Epithelial cell of prostate (primary cell): ENCODE measurements at places on chromosomes 7 and 10.

DNA sequence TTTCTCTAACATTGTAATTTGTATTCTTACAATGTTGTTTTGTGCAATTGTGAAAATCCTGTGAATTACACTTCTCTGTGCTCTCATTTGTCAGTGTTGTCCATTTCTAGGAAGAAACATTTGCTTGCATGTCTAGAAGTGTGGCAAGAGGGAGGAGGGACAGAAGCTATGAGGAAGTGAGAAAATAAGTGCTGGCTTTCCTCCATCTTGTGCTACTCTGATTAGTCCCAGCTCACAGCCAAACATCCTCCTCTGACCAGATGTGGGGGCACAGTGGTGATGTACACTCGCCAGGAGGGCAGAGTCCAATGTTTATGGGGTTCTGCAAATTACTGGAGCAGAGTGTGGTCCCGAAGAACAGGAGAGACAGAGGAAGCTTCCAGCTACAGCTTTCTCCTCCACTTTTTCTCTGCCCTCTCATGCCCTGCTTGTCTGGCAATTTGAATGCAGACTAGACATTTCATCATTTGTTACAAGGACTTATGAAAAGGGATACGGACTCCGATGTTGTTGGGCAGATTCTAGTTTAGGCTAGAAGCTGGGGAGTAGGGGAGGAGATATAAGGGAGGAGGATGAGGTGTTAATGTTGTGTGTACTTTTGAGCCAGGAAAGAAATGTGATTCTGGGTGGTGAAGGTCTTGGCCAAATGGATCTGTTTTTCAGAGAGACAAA, 131.0 kb upstream of the C1GALT1 start:
- DNase-seq = no peak

DNA sequence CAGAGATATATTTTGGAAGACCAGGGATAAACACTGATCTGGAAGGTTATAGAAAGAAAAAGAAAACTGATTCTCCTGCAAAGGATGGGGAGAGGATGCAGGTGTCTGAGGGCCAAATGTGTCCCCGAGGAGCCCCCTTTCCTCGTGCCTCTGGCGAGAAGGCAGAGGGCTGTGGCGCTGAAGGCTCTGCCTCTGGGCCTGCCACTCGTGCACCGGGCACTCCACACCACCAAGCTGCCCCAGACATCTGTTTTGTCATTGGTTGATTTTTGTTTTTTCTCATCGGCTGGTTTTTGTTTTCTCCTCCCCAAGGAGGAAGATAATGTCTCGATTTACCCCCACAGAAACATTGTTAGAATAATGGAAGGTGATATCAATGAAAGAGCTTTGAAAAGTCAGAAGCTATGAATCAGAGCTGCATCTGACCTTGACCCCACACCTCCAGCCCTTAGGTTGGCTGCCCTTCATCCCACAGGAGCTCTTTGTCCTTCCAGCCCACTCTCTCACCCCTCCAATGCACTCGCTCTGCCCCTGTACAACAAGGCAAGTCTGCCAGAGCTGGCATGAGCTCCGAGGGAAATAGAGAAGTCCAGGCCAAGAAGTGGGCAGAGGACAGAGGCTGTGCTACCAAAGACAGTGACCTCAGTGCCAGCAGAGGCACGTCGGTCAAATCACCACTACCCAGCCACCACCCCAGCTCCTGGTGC, 124.8 kb downstream of the TCERG1L start:
- no peak for DNase-seq

- no peak for DNase-seq
Observed at GRCh38 chr7:13309535-13309934, 622.1 kb downstream of the ARL4A start.

- no peak for DNase-seq
Observed at GRCh38 chr7:91837397-91838070, 43.0 kb downstream of the MTERF1 start.

- no peak for DNase-seq
Observed at GRCh38 chr7:11742496-11742895, 89.5 kb downstream of the THSD7A start.

GRCh38 chr7:152895527-152895926, 136.0 kb downstream of the ACTR3B start:
- no peak for DNase-seq
